ENCODE measurements at places on chromosomes 12 and 14. TPM values are rescaled to one million over a fixed set of nuclear protein-coding genes. Genes with fewer than 3 reads are reported as not detected.

ZNF26 gene
- polyA plus RNA-seq: 15.8 TPM

KCNMB4 gene
- 21.5 TPM for polyA plus RNA-seq

AHNAK2 gene
- 1.6 TPM for polyA plus RNA-seq

GZMB gene
- 0.49 TPM for polyA plus RNA-seq

AMN gene
- polyA plus RNA-seq: 32.7 TPM

BRMS1L gene
- polyA plus RNA-seq: 17.4 TPM

KRR1 gene
- 82.9 TPM for polyA plus RNA-seq

CRACR2A gene
- 1.5 TPM for polyA plus RNA-seq

GPR33 gene
- polyA plus RNA-seq: not detected

TAS2R50 gene
- polyA plus RNA-seq: 0.14 TPM

PNN gene
- 146 TPM for polyA plus RNA-seq

CLEC4C gene
- polyA plus RNA-seq: 0.16 TPM

SERPINA12 gene
- 0.30 TPM for polyA plus RNA-seq

VWF gene
- 11.9 TPM for polyA plus RNA-seq

DPPA3 gene
- polyA plus RNA-seq: not detected

VIPAS39 gene
- 31.7 TPM for polyA plus RNA-seq

BCL11B gene
- polyA plus RNA-seq: 1.7 TPM

MYBPC1 gene
- not detected for polyA plus RNA-seq

ALG10 gene
- 10.3 TPM for polyA plus RNA-seq

IQSEC3 gene
- polyA plus RNA-seq: 7.5 TPM

KERA gene
- polyA plus RNA-seq: 0.08 TPM

PPP2R5E gene
- polyA plus RNA-seq: 38.9 TPM

RHOF gene
- 13.9 TPM for polyA plus RNA-seq

MMP17 gene
- 1.1 TPM for polyA plus RNA-seq

RASSF8 gene
- polyA plus RNA-seq: 65.6 TPM

CABP1 gene
- 5.6 TPM for polyA plus RNA-seq

All from left renal cortex interstitium (tissue), 4 donors.